Skin of body (tissue), 3 donors: ENCODE measurements at places on chromosomes 16 and 17.

GRCh38 chr17:1546292-1546922 is 16.2 kb downstream of the PITPNA start:
- DNase-seq, result no peak

- no peak for DNase-seq
Measured at GRCh38 chr17:57092779-57093178, 7.7 kb downstream of the AKAP1 start.

DNA sequence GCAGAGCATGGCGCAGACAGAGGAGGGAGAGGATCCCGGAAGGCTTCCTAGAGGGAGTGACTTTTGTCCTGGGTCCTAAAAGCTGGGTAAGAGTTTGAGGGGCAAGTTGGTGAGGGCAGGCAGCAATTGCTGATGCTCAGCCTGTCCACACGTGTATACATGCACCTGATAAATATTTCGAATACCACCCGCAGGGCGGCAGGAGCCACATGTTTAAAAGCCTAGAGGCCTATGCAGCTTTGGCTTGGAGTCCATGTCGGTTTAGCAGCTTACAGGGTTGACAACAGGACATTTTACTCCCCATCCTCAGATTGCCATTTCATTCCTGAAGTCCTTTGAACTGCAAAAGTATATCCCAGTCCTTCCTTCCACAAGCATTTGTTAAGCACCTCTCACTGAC is 99.1 kb downstream of the KATNIP start:
- DNase-seq, result no peak

DNA sequence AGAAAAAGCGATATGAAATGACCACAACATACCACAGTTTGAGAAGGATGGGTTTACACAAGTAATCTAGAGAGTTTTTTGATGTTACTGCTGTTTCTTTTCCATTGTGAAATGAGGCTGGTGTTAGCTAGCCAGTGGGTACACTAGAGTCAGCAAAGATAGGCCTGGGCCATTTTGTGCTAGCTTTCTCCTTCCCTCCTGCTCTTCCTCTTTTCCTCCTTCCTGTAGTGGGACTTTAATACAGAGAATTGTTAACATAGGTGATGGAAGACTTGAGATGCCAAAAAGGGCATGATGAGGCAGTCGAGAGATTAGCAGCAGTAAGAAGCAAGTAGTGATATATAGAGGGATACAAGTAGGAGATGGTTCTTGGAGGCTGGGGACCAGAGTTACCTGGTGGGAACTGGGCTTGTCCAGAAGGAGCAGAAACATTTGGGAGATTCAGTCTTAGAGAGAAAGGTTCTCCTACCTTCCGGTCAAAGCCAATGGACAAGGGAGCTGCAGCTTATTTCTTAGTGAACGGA is 7.7 kb downstream of the NSRP1 start:
- no peak for DNase-seq

GRCh38 chr17:81217491-81217890 is 5.3 kb downstream of the CEP131 start:
- DNase-seq, result no peak

GRCh38 chr17:48597528-48597777 is 3.9 kb upstream of the HOXB5 start:
- DNase-seq, result no peak

- no peak for DNase-seq
Measured at GRCh38 chr16:89354325-89354724, 136.0 kb downstream of the ANKRD11 start.

- no peak for DNase-seq
Measured at GRCh38 chr17:330993-331701, 21.5 kb downstream of the RPH3AL start.

- DNase-seq, result peak; percentile 88
Measured at GRCh38 chr17:16568541-16569357, at the start of gene ZNF287. ZNF287 (minus strand) TSS chr17:16569204; CDS start chr17:16567731, 1,473 bp downstream.

- DNase-seq, result no peak
Measured at GRCh38 chr17:51742571-51742970, 415.9 kb downstream of the CA10 start.

DNA sequence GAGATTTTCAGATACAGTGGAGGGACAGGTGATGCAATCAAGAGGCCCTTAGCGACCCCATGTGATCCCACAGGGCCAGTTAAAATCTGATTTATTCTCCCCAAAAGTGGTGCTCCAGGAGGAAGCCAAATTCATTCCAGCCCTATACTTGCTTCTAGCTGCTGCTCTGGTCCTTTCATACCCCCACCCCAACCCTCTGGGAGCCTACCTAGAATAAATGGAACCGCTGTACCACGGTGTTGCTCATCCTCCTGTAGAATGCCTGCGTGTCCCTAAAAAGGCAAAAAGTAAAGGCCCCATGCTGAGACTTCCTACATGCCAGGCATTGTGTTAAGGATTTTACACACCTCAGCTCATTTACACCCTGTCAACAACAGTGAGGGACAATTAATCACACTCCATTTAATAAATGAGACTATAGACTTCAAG is 2.0 kb upstream of the RASL10B start:
- DNase-seq, result no peak

DNA sequence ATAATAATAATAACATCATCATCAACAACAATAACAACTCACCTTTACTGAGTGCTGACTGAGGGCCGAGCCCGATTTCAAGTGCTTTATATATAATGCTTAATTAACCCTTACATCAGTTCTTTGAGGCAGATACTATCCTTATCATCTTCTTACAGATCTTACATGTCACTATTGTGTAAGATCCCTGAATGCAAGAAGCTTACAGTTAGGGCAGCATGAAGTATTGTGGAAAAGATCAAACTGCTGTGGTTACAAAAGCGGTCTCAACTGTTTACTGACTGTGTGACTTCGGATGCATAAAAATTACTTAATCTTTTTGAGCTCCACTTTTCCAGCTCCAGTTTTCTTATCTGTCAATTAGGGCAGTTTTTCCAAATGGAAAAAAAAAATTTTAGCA is 3.3 kb downstream of the VAT1 start:
- no peak for DNase-seq

- DNase-seq, result no peak
Measured at GRCh38 chr16:52351451-52351850, 195.5 kb downstream of the TOX3 start.

- DNase-seq, result no peak
Measured at GRCh38 chr16:1784977-1785845, 2.5 kb downstream of the NUBP2 start.

GRCh38 chr17:39841134-39841683 is 22.9 kb downstream of the IKZF3 start:
- DNase-seq, result no peak

- DNase-seq, result no peak
Measured at GRCh38 chr16:71780521-71781089, 28.0 kb downstream of the AP1G1 start.

GRCh38 chr17:62852195-62852594 is 44.1 kb upstream of the MARCHF10 start:
- no peak for DNase-seq

- DNase-seq, result peak; percentile 69
Measured at GRCh38 chr17:48024149-48025039, 13.2 kb downstream of the COPZ2 start.

DNA sequence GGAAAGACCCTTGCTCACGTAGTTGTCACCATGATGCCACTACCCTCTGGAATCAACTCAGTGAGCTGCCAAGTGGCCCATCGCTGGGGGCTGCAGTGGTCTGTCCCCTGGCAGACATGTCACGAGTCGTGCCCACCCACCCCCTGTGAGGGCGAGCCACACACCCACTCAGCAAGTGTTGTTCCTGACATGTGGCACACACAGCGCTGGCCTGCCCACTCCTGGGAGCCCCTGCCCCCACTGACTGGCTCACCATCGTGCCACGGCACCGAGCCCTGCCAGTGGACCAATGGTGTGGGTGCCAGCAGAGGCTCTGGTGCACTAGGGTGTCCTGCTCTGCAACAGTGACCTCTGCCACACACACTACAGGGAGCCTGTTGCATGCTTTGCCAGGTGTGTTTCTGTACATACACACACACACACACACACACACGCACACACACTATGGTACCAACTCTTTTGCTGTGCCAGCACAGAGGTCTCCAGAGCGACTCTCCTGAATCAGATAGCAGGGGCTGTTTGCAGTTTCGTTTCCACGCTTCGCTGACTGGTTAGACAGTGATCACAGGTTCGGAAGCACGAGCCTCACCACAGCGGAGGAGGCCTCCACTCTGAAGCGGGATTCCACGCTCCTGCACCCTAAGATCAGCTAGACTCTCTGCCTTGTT is 7.7 kb downstream of the RTN4RL1 start:
- DNase-seq, result no peak
